ENCODE measurements at places on chromosomes 1 and 21.

DNA sequence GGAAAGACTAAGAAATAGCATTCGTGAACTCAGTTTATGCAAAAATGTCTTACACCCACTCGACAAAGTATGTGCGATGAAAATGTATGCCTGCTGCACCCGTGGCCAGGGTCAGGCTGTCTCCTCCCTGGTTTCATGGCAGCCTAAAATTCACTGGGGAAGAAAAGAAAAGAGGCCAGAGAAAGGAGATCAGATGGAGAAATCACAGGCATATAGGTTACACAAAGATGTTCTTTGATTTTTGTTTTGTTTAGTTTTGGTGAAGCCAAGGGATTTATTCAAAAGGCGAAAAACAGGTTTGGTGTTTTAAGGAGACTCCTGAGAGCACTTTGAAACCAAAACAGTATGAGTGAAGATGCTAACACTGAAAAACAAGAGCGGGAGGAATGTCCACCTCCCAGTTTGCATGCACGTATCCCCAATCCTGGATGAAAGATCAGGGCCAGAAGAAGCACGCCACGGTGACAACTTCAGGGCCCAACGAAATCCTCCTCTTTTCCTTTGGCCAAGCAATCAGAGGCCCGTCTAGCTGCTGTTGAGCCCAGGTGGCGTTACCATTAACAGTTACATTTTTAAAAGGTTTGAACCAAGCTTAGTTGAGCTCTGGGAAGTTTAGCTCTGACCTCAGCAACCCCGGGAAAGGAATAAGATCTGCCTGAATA is 992 bp upstream of the SSX2IP start:
- no peak for DNase-seq

GRCh38 chr1:28833381-28833780 is 21.4 kb downstream of the OPRD1 start:
- no peak for DNase-seq

- DNase-seq = no peak
These were observed 20.0 kb downstream of the RRP1 start for GRCh38 chr21:43809346-43809799.

DNA sequence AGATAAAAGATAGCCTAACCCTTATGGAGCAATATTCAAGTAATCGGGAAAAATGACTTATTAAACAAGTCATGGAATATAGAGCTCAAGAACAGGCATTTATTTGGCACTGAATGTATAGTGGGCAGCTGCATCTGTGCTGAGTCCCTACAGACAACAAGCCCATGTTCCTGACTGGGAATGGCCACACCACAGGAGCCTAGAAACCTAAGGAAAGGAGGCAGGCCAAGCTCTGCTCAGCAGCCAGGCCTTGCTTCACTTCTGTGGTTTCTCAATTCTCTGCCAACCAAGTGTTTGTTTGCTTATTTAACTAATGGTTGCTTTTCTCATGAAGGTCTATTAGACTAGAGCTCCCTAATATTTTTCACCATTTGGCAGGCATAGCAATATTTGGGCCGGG is 21.5 kb downstream of the AK2 start:
- no peak for DNase-seq

- DNase-seq = no peak
These were observed 13.2 kb upstream of the IGSF3 start for GRCh38 chr1:116680752-116681151.

GRCh38 chr21:42550817-42551216 is 37.2 kb downstream of the SLC37A1 start:
- peak; percentile 77 for DNase-seq

GRCh38 chr1:229094476-229095311 is 176.2 kb upstream of the RAB4A start:
- no peak for DNase-seq

DNA sequence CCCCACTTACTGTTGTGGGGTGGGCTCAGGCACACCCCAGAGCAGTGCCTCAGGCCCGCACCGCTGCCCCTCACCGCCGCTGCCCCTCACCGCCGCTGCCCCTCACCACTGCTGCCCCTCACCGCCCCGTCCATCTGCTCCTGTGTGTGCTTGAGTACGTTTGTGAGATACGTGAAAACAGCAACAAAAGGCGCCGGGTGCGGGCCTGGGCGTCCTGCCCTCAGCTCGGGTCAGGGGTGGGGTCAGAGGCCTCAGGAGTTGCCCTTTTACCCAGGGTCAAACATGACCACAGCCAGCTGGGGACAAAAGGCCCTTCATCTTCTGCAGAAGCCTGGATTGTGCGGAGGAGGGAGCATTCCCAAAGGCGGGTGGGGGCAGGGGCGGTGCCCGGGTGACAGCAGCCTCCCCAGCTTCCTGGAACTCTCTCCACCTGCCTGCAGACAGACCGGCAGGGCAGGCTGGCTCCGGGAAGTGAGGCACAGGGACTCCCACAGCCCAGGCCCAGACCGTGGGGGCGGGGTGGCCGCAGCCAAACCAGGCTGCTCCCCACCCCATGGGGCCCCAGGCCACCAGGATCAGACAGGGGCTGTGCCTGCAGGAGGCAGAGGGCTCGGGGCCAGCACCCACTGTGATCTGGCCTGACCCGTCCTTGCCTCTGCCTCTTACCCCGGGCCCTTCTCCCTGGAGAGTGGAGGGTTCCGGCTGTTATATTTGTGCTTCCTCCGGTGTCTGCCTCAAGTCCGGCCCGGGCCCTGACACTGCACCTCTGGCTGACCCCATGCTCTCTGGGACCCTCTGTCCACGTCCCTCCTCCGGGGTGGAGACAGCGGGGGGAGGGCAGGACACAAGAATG is 2.3 kb upstream of the VWA1 start:
- peak; percentile 95 for DNase-seq

DNA sequence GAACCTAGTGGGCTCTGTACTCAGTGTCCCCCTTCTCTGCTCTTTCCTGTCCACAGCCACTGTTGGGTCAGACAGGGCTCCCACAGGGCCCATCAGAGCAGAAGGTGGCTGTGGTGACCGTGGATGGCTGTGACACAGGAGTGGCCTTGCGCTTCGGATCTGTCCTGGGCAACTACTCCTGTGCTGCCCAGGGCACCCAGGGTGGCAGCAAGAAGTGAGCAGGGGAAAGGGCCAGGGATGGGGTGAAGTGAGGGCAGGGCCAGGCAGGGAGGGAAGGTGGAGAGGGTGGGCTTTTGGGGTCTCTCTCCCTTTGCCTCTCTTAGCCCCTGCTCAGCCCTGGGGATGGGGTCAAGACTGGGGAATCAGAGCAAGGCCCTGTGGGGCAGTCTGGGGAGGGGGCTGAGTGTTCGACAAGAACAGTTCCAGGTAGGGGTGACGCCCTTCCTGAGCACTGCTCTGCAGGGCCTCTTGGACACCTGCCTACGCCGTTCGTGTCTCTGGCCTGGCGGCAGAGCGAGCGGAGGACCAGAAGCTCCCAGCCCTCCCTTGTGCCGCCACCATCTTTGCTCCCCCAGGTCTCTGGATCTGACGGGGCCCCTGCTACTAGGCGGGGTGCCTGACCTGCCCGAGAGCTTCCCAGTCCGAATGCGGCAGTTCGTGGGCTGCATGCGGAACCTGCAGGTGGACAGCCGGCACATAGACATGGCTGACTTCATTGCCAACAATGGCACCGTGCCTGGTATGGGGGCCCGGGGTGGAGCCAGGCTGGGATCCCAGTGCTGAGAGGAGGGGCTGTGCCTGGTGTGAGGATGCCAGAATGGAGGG is 13.1 kb downstream of the CELSR2 start:
- no peak for DNase-seq

GRCh38 chr1:201127755-201128455 is 921 bp upstream of the ASCL5 start:
- DNase-seq = no peak

- DNase-seq = no peak
These were observed 12.0 kb downstream of the F11R start for GRCh38 chr1:161008869-161009510.
